NCI-H446 (cell line): ENCODE measurements at places on chromosomes 3 and 15.

DNA sequence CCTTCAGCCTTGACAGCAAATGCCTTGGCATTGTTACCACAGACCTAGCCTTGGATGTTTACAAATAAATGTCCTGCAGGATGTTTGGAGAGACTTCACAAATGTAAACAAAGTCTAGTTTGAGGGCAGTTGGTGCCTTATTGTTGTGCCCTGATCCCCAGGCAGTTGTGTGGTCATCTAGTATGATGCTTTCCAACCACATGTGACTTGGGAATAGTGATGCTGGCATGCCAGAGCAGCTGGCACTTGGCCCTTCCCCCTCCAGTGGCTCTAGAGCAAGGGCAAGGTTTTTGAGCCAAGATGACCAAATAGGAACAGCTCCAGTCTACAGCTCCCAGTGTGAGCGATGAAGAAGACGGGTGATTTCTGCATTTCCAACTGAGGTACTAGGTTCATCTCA is 258.2 kb downstream of the ADAMTS17 start:
- DNase-seq: no peak

DNA sequence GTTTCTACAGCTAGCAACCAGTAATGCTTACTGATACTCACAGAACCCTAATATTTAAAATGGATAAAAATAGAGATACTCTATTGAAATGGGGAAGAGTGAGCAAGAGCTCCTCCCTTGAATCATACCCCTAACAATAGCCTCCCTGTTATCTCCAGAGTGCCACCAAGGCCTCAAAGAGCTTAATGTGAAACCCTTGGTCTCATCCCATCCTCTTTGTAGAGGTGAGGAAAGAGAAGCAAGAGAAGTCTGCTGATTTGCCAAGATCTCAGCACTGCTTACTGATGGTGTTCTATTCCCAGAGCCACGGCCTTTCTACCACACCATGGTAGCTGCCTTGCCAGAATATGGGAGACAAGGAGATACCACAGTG is 463.4 kb upstream of the PROK2 start:
- DNase-seq: no peak

DNA sequence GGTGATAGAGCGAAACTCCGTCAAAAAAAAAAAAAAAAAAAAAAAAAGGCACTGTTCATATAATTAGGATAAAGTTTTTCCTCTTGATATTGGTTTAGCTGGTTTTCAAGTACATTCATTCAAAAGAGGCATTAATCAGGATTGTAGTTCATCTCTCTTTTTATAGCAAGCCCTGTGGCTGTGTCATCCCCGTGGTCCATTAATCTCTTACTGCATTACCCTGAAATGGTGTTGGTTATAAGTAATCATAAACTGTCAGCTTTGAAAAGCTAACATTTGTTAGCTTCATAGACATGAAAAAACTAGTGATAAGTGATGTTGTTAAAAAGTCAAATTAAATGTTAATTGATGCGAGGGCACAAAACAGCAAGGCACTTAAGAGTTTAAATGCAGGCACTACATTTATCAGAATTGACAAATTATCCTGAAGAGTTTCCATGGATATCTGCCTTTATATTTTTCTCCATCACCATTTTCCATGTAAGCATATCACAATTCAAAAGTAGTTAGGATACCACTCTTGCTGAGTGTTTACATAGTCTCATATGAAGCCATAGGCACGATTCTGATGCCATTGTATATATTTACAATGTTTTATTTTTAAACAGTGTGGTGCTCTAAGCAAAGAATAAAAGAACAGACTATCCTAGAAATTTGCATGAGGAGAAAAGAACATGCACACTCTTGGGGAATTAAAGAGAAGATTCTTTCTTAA is 193.1 kb downstream of the OTOL1 start:
- no peak for DNase-seq

DNA sequence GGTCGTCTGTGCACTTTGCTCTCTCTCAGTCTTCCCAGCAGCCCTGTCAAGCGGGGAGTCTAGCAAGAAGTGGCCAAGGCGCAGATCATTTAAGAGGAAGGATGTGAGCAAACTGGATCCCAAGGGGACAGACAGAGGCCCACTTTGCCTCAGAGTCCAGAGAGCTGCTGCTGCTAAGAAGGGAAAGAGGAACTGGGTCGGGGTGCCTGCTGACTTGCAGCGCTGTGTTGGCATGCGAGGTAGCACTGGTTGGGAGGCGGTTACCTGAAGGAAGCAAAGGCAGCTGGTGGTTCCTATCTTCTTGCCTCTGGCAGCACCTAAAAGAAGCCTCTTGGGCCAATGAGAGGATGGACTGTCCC is 28.1 kb downstream of the SMAD3 start:
- no peak for DNase-seq

GRCh38 chr3:155065537-155065936 is 14.6 kb upstream of the MME start:
- no peak for DNase-seq

GRCh38 chr3:169668072-169668956 is 4.8 kb upstream of the MECOM start:
- no peak for DNase-seq

DNA sequence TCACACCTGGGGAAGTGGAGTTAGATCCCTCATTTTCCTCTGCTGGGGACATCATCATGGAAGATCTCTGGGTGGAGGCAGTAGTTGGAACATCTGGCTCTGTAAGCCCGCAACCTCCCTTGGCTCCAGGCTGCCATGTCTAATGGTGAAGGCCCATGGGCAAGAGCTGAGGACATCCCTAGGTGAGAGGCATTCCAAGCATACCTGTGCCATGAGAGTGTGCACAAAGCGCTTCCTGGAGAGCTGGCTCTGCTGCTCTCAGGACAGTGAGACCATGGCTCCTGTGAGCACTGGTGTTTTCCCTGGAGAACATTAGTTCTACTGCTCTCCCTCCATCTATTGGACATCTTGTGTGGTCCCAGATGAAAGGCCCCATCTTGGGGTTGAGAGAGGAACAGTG is 7.7 kb downstream of the MAPKAPK3 start:
- no peak for DNase-seq

DNA sequence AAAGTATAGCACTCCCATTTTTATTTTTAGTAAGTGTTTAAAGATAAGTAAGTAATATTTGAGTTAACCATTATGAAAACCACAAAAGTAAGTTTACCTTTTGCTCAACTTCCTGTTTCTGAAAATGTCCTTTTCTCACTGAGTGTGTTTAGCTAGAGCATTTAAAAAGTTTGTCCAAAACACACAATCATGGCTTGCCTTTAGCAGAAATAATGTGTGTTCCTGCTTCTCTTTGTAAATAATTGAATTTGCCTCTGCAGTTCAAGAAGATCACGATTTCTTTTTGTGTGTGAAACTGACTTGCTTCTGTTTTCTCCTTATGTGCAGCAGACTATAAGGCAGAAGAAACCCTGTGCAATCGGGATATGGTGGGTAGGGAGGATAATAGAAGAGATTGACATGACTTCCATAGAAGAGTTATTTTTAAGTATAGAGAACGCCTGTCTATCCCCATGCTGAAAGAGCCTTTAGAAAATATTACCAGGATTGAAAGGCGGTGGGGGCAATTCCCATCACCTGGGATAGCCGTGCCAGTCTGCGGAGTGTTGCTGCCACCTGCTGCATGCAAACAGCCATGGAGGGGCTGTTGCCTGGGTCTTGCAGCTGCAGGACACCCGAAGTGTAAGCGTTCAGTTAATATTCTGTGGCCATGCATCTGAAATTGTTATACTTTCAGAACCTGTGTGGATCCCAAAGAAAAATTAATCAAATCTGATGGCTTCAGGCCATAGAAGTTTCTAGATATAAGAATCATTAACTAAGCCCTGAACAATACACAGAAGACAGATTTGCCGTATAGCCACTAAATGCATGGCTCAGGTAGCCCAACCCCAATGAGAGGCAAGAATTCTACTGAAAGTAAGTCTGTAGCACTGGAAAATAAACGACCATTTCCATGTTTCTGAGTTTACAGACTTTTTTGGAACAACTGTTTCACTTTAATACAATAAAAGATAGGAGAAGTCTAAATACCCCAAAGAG is 2.4 kb upstream of the CD96 start:
- no peak for DNase-seq
